Stimulated activated CD4-positive, alpha-beta T cell treated with anti-CD3 and anti-CD28 coated beads, Interleukin-15, amount 100 ng/mL, for 1 hour (primary cell): ENCODE measurements at places on chromosomes 4 and X.

DNA sequence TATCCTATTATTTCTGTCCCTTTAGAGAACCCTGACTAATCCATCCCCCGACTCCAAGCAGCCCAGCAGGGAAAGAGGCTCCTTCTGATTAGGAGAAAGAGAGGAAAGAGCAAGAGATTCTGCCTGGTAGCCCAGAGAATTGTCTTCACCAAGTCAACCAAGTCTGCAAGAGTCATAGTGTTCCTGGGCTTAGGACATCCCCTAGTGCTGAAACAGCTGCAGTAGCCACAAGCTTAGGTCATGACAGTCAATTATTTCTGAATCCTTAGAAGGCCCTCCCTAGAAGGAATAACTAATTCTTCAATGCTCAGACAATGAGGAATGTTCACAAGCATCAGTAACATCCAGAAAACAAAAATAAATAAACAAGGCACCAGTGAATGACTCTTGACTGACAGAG lies 480.3 kb upstream of the GRIA3 start:
- no peak for DNase-seq

GRCh38 chrX:38052096-38052495 lies 45.7 kb downstream of the SYTL5 start:
- no peak for DNase-seq

- DNase-seq: no peak
Observed at GRCh38 chrX:118212817-118213183, 96.2 kb upstream of the KLHL13 start.

GRCh38 chr4:188387179-188387791 lies 248.0 kb downstream of the TRIML1 start:
- no peak for DNase-seq

- no peak for DNase-seq
Observed at GRCh38 chr4:97457253-97457652, 686.0 kb downstream of the STPG2 start.

DNA sequence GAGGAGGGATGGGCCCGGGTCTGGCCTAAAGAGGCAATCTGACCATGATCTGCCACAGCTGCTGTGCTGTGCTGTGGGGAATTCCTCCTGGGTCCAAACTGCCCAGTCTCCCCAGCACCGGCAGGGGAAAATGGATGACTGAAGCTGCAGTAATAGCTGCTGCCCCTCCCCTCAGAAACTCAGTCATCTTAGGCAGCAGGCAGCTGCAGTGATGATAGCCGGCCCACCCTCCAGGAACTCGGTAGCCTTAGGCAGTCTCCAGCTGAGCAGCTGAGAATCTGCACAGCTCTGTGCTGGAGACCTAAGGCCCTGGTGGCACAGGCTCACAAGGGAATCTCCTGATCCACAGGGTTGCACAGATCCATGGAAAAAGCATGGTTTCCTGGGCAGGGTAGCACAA lies 113.4 kb upstream of the USP38 start:
- no peak for DNase-seq

- no peak for DNase-seq
Observed at GRCh38 chr4:38406243-38406642, 257.8 kb upstream of the KLF3 start.

GRCh38 chr4:85495621-85496020 lies 20.7 kb downstream of the ARHGAP24 start:
- no peak for DNase-seq

DNA sequence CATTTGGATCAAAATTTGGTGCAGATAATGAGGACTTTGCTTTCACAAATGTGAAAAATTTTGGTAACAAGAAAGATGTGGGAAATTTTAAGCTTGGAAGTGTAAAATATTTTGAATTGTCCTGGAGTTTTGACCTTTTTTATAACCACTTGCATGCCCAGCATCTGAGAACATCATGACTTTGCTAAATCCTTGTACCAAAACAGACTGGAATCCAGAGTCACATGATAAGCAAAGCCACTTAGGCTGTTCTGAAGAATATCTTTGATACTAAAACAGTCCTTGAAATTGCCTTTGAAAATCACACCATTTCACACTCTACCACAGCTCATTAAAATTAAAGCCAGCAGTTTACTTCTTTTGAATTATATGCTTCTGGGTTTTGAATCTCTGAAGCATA lies 2.5 kb upstream of the PPM1K start:
- DNase-seq: no peak

DNA sequence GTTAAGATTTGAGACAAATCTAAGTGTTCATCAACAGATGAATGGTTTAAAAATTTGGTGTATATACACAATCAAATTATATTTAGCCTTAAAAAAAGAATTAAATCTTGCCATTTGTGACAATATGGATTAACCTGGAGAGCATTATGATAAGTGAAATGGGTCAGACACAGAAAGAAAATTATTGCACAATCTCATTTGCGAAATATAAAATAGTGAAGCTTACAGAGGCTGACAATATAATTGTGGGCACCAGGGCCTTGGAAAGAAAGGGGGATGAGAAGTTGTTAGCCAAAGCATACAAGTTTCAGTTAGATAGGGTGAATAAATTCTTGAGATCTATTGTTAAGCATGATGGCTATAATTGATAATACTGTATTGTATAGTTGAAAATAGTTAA lies 883.0 kb downstream of the TECRL start:
- DNase-seq: no peak

- no peak for DNase-seq
Observed at GRCh38 chr4:156779774-156780173, 191.8 kb downstream of the PDGFC start.

DNA sequence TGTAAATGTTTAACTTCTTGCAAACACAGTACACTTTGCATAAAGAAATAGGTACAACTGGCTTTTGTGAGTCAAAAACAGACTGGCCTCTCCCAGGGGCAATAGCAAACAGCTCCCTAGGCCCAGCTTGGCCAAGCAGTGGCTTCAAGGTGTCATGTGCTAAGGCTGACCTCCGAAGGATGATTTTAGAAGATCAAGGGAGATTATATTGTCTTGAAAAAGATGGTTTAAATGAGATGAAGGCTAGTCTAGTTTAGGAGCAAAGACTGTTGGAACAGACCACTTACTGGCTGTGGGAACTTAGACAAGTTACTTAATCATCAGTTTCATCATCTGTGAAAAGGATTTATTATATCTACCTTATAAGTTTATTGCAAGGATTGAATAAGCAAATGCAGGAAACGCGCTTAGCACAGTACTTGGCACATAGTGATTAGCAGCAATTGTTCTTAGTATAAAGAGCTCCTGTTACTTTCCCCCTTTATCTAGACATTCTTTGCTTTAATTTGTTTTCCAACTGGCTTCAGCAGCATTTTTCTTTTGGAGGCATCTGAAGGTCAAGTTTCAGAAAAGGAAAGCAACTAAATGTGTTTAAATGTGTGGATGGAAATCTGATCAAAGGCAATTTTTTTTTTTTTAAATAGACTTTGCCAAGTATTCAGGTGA lies 17.2 kb downstream of the ANXA3 start:
- no peak for DNase-seq

- no peak for DNase-seq
Observed at GRCh38 chrX:314781-315595, 3.6 kb downstream of the GTPBP6 start.

DNA sequence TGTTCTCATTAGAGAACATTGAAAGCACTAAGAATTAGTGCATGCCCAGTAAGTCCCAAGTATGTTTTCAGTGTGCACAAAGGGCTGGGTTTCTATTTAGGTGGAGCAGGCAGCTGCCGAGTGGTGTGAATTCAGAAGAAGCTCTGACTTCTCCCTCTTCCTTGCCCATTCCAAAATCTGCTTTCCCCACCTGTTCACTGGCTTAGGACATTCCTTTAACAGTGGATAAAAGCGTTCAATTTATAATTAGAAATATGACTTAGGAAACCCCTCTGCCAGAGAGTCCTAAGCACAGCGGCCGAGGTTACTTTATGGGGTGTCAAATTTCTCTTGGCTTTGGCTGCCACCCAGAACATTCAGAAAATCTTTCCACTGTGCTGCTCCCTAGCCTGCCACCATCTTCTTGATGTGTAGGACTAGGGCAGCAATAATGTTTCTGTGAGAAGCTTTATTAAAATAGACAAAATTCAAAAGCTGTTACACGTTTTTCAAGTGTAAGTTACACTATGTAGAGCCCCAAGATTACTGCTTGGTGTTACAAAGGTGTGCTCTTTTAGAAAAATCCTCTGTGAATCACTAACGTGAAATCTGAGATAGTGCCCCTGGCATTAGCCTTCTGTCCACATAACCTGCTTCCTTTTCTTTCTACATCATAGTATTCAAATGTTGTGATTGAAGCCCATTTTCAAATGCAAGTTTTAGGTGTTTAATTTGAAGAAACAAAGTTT lies 191.6 kb upstream of the ANKRD50 start:
- DNase-seq: no peak

DNA sequence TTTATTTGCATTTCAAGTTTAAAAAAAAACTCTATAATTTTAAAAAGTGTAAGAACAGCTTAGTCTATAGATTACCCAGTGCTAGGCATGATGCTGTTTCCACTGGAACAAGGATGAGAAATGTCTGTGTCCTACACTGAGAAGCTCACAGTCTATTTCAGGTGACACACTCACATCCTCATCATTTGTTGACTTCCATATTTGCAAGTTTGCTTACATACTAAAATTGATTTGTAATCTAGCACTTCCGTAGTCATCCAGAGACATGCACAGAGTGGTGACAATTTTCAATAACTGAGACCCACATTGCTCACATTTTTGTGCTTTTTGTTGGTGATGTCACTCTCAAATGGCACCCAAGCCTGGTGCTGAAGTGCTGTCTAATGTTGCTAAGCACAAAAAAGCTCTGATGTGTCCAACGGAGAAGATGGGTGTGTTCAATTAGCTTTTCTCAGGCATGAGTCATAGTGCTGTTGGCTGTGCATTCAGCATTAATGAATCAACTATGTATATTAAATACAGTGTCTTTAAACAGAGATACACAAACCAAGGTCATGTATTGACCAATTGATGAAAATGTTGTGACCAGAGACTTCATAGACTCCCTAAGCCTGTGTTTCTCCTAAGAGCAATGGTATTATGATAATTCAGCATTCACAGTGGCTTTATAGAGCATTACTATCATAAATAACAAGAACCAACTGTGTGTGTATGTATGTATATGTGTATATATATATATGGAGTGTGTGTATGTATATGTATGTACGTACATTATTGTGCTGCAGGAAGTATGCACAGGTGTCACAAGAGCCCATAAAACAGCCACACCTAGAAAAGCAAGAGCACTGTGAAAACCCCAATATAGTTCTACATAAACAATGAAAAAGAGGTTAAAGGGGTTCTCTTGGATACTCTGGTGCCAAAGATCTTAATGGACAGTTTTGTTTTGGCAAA lies 31.2 kb upstream of the VCX3B start:
- DNase-seq: no peak

DNA sequence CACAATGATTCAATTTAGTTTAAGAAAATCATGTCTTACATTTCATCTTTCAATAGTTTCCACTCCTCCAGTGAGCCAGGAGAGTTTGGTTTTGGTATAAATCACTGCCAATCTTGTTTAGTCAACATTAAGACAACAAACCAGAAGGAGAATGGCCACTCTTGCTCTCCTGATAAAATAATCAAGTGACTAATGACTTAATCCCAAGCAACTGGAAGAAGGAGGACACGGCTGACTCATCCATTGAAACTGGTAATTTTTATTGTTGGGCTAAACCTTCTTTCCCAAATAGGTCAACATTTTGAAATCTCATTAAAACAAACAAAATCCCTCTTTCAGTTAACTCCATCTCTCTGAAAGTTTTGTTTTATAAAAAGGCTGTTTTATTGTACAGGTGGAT lies 230.2 kb downstream of the CLCN4 start:
- no peak for DNase-seq
